ENCODE measurements at places on chromosomes 5 and 9. TPM values are rescaled to one million over a fixed set of nuclear protein-coding genes. Genes with fewer than 3 reads are reported as not detected.

DNA sequence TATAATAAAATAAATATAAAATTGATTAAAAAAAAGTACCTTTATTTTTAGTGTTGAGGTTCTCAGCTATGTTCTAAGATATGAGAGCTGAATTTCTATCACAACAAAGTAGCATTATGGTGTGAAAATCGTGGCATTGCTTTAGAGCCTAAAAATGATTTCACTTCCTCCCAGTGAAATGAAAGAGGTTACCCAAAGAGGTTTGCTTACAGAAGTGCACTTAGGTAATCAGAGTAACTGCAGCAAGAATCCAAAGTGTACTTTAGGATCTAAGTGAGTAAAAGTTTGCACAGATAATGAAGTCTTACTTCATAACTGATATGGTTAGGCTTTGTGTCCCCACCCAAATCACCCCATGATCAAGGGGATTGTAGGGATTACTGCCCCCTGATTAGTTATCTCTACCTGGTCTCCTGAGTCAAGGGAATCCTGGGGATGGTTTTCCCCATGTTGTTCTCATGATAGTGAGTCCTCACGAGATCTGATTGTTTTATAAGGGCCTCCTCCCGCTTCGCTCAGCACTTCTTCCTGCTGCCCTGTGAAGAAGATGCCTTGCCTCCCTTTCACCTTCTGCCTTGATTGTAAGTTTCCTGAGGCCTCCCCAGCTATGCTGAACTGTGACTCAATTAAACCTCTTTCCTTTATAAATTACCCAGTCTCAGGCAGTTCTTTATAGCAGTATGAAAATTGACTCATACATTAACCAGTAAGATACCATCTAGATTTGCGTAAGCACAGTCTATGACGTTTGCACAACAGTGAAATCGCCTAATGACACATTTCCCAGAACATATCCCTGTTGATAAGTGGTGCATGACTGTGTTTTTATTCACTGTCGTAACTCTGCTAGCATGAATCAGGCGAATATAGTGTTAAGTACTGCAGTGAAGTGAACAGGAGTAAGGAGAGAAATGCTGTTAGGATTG is 40.3 kb upstream of the LRRC70 start:
- H3K27ac ChIP-seq, result no peak overlapping the region
- DNase-seq, result no peak
- no peaks in the 10 kb centered on the region for H3K4me1 ChIP-seq
- no peaks in the 10 kb centered on the region for H3K27me3 ChIP-seq

DNA sequence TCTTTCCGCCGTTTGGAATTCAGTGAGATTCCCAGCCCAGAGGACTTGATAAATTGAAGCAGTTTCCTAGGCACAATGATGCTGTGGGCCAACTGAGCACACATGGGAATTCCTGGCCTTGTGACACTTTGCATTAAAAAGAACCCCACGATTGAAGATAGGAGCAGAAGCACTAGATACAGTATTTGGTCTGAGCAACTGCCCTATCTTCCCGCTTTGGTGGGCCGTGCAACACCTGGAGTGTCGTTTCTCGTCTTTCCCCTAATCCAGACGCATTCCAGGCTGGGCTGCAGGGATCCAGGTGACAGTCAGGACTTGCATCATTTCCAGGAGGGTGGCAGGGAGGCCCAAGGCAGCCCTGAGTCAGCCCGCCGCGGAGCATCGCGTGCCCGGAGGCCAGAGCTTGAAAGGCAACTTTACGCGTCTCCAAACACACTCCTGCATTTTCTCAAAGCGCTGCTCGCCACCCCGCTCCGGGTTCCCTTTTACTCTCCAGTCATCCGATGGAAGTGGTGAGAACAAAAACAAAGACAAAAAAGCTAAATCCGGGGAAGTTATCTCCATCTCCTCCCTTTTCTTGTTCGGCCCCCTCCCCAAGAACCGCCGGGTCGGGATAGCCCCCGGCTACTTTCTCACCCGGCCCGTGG is 753 bp upstream of the STC2 start:
- DNase-seq, result no peak
- no peaks in the 10 kb centered on the region for H3K36me3 ChIP-seq
- no peak overlapping the region for H3K4me3 ChIP-seq
- H3K4me1 ChIP-seq, result peaks cover 7% of the 10 kb centered on the region
- H3K27me3 ChIP-seq, result peaks cover 9% of the 10 kb centered on the region

TMEM174 gene
- total RNA-seq, result not detected

GRCh38 chr9:113568571-113569321 is 105.2 kb downstream of the RGS3 start:
- no peak overlapping the region for H3K27ac ChIP-seq
- peaks cover 13% of the 10 kb centered on the region for H3K4me1 ChIP-seq
- H3K4me3 ChIP-seq, result no peak overlapping the region
- no peaks in the 10 kb centered on the region for H3K36me3 ChIP-seq

DNA sequence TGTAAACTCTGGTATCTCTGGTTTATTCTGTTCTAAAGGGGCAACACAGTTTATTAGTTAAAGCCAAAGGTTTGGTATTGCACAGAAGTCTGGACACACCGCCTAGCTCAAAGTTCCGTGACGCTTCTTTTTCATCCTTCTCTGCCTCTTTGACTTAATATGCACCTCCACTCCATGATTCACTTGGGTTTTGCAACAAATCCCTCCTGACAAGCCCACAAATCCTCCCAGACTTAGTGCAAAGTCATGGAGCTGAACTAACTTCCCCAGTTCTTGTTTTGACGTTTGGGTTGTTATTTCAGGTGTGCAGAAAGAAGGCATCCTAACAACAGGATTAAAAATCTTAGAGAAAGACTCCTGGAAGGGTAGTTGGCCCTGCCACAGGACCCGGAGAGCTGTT is 441.6 kb upstream of the DMAC1 start:
- no peaks in the 10 kb centered on the region for H3K36me3 ChIP-seq
- H3K27me3 ChIP-seq, result no peaks in the 10 kb centered on the region
- no peak for DNase-seq
- H3K27ac ChIP-seq, result no peak overlapping the region
- H3K4me1 ChIP-seq, result no peaks in the 10 kb centered on the region

CD72 gene
- total RNA-seq, result 110 TPM

DNA sequence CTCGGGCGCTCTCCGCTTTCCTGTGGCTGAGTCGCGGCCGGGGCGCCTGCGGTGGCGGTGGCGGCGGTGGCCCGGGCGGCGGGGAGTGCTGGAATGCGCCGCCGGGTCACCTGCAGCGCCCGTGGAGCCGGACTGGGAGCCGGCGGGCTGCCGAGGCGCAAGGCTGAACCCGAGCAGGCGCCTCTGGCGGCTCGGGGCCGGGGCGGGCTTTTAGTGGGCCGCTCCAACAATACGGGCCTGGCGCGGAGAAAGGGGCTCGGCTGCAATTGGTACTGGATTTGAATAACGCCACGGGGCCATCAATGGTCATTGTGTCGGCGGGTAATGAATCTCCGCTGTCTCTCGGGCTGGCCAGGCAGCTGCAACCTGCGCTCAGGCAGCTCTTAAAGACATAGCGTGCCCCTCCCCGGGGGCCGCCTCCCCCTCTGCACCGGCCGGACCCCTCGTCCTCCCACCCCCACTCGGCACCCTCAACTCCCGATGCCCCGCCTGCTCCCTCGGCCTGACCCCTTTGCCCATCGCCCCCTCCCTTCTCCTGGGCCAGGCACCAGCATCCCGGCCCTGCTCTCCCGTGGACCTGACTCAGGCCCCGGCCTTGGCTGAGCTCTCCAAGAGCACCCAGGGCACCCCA is 22.1 kb downstream of the URM1 start:
- no peak for DNase-seq
- no peak overlapping the region for H3K4me3 ChIP-seq
- no peaks in the 10 kb centered on the region for H3K4me1 ChIP-seq
- H3K36me3 ChIP-seq, result no peaks in the 10 kb centered on the region

- no peaks in the 10 kb centered on the region for H3K4me1 ChIP-seq
- no peak for DNase-seq
- no peak overlapping the region for H3K4me3 ChIP-seq
- H3K27me3 ChIP-seq, result no peaks in the 10 kb centered on the region
- no peak overlapping the region for H3K27ac ChIP-seq
- peaks cover 5% of the 10 kb centered on the region for H3K36me3 ChIP-seq
Observed at GRCh38 chr9:104826079-104826775, 62.3 kb downstream of the NIPSNAP3B start.

SIT1 gene
- 38.5 TPM for total RNA-seq

- no peaks in the 10 kb centered on the region for H3K4me1 ChIP-seq
- H3K4me3 ChIP-seq, result no peak overlapping the region
- H3K27ac ChIP-seq, result no peak overlapping the region
Observed at GRCh38 chr5:173535166-173535975, 81.1 kb downstream of the BOD1 start.

DNA sequence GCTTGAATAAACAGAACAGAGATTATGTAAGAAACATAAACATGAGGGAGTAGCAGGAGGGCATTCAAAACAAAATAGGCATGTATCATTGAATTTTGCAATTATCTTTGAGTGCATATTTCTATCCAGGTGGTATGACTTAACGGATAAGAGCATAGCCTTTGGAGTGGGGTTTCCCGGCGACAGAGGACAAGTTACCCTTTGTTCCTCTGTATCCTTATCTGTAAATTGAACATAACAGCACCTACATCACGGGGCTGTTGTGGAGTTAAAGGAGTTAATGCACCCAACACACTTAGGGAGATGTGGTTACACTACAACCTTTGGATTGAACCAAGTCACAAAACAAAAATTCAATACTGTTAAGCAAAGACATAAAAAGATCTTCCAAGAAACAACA is 314.6 kb upstream of the KIF2A start:
- no peak for DNase-seq
- H3K36me3 ChIP-seq, result no peaks in the 10 kb centered on the region
- no peaks in the 10 kb centered on the region for H3K4me1 ChIP-seq
- no peaks in the 10 kb centered on the region for H3K27me3 ChIP-seq

GRCh38 chr9:133918111-133918813 is 73.9 kb downstream of the VAV2 start:
- no peaks in the 10 kb centered on the region for H3K27me3 ChIP-seq
- H3K27ac ChIP-seq, result no peak overlapping the region
- no peak overlapping the region for H3K4me3 ChIP-seq
- peaks cover 13% of the 10 kb centered on the region for H3K4me1 ChIP-seq
- no peak for DNase-seq
- no peaks in the 10 kb centered on the region for H3K36me3 ChIP-seq

PRSS3 gene
- not detected for total RNA-seq

ARL10 gene
- total RNA-seq, result 27.9 TPM

- no peak overlapping the region for H3K4me3 ChIP-seq
- no peaks in the 10 kb centered on the region for H3K36me3 ChIP-seq
- H3K27ac ChIP-seq, result no peak overlapping the region
Observed at GRCh38 chr5:100584069-100584468, 48.9 kb downstream of the FAM174A start.

- no peak overlapping the region for H3K27ac ChIP-seq
- no peaks in the 10 kb centered on the region for H3K27me3 ChIP-seq
- no peaks in the 10 kb centered on the region for H3K4me1 ChIP-seq
- no peaks in the 10 kb centered on the region for H3K36me3 ChIP-seq
- DNase-seq, result no peak
- no peak overlapping the region for H3K4me3 ChIP-seq
Observed at GRCh38 chr5:125837866-125838265, 585.3 kb upstream of the GRAMD2B start.

ASS1 gene
- not detected for total RNA-seq

SEC24A gene
- total RNA-seq, result 13.0 TPM

- H3K27me3 ChIP-seq, result no peaks in the 10 kb centered on the region
- DNase-seq, result no peak
- H3K36me3 ChIP-seq, result no peaks in the 10 kb centered on the region
- H3K4me3 ChIP-seq, result no peak overlapping the region
- no peak overlapping the region for H3K27ac ChIP-seq
Observed at GRCh38 chr9:36100532-36100931, 36.0 kb upstream of the GLIPR2 start.

DNA sequence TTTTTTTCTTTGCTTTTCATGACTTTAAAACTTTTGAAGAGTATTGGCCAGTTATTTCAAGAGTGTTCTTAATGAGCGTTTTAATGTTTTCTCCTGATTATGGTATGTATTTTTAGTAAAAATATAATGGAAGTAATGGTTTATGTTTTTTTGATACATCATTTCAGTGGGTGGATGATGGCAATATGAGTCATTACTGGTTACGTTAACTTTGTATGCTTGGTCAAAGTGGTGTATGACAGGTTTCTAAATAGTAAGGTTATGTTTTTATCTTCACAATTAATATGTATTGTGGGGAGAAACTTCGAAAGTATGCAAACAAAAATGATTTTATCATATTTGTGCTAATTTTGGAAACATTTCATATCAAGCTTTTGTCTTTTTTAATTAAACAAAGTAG is 176.7 kb upstream of the PRDM9 start:
- H3K36me3 ChIP-seq, result no peaks in the 10 kb centered on the region
- no peak overlapping the region for H3K4me3 ChIP-seq
- H3K4me1 ChIP-seq, result no peaks in the 10 kb centered on the region
- H3K27ac ChIP-seq, result no peak overlapping the region

DNA sequence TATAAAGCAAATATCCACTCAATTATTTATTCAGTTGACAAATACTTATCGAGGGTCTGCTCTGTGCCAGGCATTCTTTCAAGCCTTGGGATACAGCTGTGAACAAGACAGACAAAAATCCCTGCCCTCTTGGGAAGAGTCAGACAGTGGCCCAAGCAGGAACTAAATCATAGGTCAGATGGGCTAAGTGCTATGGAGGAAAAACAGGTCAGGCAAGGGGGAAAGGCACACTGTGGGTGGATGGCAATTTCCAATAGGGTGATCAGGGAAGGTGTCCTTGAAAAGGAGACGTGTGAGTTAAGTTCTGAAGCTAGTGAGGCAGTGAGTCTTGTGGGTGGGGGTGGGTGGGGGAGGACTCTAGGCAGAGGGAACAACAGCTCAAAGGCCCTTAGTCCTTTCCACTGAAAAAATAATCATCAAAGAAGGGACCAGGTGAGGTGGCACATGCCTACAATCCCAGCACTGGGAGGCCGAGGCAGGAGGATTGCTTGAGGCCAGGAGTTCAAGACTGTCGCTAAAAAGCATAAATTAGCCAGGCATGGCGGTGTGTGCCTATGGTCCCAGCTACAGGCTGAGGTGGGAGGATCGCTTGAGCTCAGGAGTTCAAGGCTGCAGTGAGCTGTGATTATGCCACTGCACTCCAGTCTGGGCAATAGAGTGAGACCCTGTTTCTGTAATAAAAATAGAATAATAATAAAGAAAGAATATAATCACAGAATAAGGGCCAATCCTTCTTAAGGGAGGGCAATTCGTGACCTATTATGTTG is 95.2 kb upstream of the CPEB4 start:
- H3K4me1 ChIP-seq, result peaks cover 11% of the 10 kb centered on the region
- no peak for DNase-seq
- no peaks in the 10 kb centered on the region for H3K27me3 ChIP-seq
- H3K36me3 ChIP-seq, result no peaks in the 10 kb centered on the region
- H3K27ac ChIP-seq, result no peak overlapping the region

GRCh38 chr9:37693260-37693659 is 42.5 kb downstream of the FRMPD1 start:
- no peak overlapping the region for H3K27ac ChIP-seq
- H3K4me3 ChIP-seq, result no peak overlapping the region
- no peaks in the 10 kb centered on the region for H3K27me3 ChIP-seq
- H3K36me3 ChIP-seq, result no peaks in the 10 kb centered on the region

- H3K4me1 ChIP-seq, result no peaks in the 10 kb centered on the region
- no peak overlapping the region for H3K4me3 ChIP-seq
- H3K36me3 ChIP-seq, result no peaks in the 10 kb centered on the region
- DNase-seq, result no peak
- H3K27me3 ChIP-seq, result no peaks in the 10 kb centered on the region
Observed at GRCh38 chr5:167716126-167716775, 575.2 kb upstream of the WWC1 start.

PRRT1B gene
- not detected for total RNA-seq

OR1Q1 gene
- total RNA-seq, result not detected

GRCh38 chr5:174617910-174618309 is 106.5 kb upstream of the MSX2 start:
- no peaks in the 10 kb centered on the region for H3K27me3 ChIP-seq
- H3K4me1 ChIP-seq, result no peaks in the 10 kb centered on the region
- no peak for DNase-seq
- H3K27ac ChIP-seq, result no peak overlapping the region

PHYHD1 gene
- total RNA-seq, result 1.5 TPM

All from B cell (primary cell).